ENCODE measurements at places on chromosomes 16 and 17.

DNA sequence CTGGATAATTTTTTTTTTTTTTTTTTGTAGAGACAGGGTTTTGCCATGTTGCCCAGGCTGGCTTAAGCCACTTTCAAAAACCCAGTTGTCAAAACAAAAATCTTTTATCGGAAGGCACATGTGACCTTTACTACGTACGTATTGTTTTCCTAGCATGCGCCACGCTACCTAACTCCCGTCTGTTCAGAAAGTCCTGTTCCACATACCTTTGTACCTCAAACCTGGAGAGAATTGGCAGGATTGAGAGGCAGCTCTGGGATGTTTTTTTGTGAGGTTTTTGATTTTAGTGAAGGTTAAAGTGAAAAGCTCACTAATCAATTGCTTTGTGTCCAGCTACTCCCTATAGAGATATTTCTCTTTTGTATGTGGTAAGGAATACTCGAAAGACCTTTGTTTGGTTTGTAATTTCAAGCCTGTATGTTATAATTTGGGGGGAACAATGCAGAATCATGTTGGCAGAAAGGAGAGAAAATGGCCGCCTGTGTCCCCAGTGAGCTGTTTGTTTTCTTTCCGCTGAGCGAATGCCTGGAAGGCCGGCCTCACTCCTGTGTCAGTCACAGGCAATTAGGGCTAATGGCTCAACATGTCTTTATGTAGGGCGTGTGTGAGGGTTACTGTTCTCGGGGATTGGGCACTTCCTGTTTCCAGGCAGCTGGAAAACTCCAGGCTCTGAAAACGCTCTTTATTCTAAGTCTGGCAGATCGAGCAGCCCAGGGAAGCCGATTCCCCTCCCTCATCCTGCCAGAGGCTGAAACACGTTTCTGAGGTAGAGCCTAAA is 60.8 kb upstream of the CLEC18A start:
- DNase-seq = no peak

- DNase-seq = no peak
Observed at GRCh38 chr17:46009681-46010596, 10.9 kb downstream of the STH start.

DNA sequence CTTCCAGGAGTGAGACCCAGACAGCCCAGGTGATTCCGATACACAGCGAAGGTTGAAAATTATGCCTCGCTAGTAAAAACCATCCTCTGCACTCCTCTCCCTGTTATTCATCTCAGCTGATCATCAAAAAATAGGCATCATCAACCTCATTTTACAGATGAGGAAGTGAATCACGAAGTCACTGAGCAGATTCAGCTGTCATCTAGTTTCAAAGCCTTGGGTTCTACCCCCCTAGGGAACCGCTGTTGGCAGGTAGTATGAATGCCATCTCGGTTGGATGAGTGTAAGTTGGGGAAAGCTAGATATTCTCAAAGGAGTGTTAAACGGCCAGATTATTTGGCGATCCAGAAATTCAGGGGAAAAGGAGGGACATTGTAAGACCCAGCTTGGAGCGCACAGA is 2.0 kb downstream of the CRYM start:
- DNase-seq = no peak

- DNase-seq = no peak
Observed at GRCh38 chr16:35599429-35600160, 2140.2 kb downstream of the TP53TG3F start.

DNA sequence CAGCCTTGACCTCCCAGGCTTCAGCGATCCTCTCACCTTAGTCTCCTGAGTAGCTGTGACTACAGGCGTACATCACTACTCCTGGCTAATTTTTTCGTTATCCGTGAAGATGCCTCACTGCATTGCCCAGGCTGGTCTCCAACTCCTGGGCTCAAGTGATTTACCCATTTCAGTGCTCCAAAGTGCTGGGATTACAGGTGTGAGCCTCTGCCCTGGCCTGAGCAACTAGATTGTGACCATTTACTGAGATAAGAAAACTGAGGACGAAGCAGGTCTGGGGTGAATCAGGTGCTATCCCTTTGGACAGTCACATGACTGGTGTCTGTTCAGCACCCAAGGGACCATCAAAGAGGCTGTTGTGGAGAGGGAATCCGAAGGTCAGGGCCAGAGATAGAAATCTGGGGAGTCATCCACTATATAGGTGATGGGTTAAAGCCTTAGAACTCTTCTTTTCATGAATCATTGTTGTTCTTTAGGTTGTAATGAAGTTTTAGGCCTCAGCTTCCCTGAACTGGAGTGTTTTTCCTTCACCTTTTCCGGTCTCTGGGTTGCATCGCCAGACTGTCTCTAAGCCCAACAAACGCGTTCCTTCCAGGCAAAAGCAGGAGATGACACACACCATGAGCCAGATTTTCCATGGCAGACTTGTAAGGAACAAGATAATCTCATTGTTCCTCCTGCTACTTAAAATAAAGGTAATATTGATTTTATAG is 62.5 kb downstream of the FTO start:
- DNase-seq = no peak

- DNase-seq = no peak
Observed at GRCh38 chr16:68823401-68824135, 19.8 kb upstream of the TANGO6 start.

GRCh38 chr17:47907932-47908562 is 12.0 kb downstream of the SP2 start:
- DNase-seq = no peak

- peak; percentile 58 for DNase-seq
Observed at GRCh38 chr16:68704232-68704867, 32.7 kb upstream of the CDH1 start.
